ENCODE measurements at places on chromosomes 6 and 20.

DNA sequence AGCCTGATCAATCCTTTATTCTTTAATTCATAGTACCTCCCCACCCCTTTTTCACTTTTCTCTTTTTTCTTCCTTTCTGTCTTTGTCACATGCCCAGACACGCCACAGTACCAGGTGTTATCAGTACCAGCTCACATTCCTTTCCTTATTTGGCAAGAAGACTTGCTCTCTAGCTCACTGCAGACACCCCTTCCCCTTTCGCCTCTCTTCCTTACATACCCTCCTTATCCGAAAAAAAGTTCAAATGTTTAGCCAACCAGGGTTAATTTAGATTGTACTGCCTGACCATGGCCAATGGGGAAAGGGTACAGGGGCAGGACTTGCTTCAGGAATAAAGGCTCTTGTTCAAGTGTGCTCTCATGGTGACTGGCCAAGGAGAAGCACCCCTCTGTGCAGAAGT, 9.3 kb upstream of the SIRPB2 start:
- no peak for DNase-seq

- DNase-seq, result no peak
Observed at GRCh38 chr6:44076356-44077213, 50.7 kb downstream of the MRPL14 start.

GRCh38 chr6:80437221-80437620, 330.8 kb downstream of the BCKDHB start:
- DNase-seq, result no peak

- DNase-seq, result no peak
Observed at GRCh38 chr6:43927532-43928210, 157.7 kb downstream of the VEGFA start.

DNA sequence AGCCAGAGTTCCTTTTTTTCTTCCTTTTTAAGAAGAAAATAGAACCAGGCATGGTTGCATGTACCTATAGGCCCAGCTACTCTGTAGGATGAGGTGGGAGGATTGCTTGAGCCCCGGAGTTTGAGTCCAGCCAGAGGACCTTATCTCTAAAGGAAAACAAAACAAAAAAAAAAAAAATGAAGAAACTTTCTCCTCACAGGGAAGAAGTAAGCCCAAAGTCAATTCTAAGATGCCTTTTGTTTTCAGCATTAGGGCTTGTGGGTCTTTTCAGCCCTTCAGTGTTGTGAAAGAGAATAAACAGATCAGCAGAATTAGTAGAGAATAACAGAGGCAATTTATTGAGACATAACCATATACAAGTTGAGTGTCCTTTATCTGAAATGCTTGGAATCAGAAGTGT, 26.8 kb downstream of the ZNF451 start:
- no peak for DNase-seq

GRCh38 chr6:83474309-83474708, 38.0 kb upstream of the PRSS35 start:
- DNase-seq, result no peak

- no peak for DNase-seq
Observed at GRCh38 chr6:91852252-91852651, 1265.4 kb upstream of the MAP3K7 start.

DNA sequence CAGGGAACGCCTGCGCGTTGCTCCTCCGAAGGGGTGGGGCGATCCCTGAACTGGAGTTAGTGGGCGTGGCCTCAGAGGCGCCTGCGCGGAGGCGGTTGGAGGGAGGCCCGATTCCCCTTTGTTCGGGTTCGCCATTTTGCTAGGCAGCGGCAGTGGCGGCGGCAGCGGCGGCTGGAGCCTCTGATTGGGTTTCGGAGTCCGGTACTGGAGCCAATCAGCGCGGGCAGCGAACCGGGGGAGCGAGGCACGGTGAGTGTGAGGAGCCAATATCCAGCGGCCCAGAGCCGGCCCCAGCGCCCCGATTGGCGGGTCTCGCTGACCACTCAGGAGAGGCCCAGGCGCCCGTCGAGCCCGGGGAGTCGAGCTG, at the start of gene NFYA:
NFYA (plus strand) TSS at position 139 of the 367 bp plus-strand sequence. CDS start 6,116 bp downstream, outside the sequence.
- no peak for DNase-seq

GRCh38 chr6:21257125-21257524, 336.4 kb upstream of the SOX4 start:
- no peak for DNase-seq

DNA sequence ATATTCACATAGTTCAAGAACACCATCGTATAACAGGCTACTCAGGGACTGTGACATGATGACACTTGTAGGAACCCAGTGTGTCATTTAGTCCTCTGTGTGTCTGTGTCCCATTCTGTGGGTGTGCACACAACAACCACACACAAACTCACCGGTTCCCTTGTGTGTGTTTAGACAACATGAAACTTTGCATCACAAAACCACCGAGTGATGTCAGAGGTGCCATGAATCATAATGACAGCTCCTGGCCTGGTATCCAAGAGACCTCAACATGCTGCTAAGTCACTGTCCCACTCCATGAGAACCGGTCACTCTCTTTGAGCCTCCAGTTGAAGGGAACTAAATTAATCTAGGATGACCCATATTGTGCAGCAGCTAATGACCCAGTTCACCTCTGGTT, 421.3 kb downstream of the PREX1 start:
- DNase-seq, result no peak

- no peak for DNase-seq
Observed at GRCh38 chr6:42766163-42766670, 15.6 kb upstream of the BICRAL start.

- no peak for DNase-seq
Observed at GRCh38 chr6:26360451-26361416, 4.3 kb upstream of the BTN3A2 start.

- DNase-seq, result no peak
Observed at GRCh38 chr6:45681860-45682511, 304.3 kb upstream of the SUPT3H start.

DNA sequence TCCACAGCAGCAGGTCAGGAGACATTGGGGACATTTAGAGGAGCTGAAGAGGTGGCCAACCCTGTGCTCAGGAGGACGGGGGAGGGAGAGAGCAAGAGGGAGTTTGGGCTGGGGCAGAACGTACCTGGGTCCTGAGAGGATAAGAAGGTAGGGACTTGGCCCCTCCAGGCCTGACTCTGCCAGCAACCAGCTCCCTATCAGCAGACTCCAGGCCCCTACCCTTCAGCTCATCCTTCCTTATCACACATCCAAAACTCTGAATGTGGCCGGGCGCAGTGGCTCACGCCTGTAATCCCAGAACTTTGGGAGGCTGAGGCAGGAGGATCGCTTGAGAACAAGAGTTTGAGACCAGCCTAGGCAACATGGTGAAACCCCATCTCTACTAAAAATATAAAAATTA, 5.0 kb downstream of the STMN3 start:
- DNase-seq, result no peak
